ENCODE measurements at places on chromosomes 11 and 22.
A peak's percentile ranks its signal among the peaks of the same experiment; 100 is the strongest.

DNA sequence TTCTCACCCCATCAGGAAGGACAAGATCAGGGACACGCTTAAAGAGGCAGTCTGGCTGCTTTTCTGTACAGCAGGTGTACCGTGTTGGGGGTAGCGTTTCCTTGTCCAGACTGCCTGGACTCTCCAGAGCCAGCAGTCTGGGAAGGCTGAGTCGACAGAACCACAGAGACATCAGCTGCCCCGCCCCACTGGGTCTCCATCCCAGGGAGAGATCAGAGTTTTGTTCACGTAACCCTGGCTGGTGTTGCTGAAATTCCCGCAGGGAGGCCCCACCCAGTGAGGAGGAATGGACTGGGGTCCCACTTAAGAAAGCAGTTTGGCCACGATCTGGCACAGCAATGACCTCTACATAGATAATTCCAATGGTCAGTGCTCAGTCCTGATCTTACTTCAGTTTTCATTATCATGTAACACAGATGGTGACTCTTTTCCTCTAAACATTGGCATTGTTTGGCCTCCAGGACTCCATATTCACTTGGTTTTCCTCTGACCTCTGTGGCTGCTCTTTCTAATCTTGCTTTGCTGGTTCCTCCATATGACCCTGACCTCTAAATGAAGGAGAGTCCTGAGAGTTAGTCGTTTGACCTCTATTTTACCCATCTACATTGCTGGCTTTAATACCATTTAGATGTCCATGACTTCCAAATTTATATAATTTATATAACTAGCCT lies 89.6 kb upstream of the LRRC55 start:
- DNase-seq = no peak

GRCh38 chr11:1896468-1896867 lies 4.8 kb upstream of the PRR33 start:
- no peak for DNase-seq

- DNase-seq = no peak
These were observed 651.2 kb downstream of the CNTN5 start for GRCh38 chr11:99671808-99672409.

GRCh38 chr22:41062146-41062545 lies 30.2 kb upstream of the EP300 start:
- no peak for DNase-seq

GRCh38 chr11:35193767-35194166 lies 54.8 kb downstream of the CD44 start:
- DNase-seq = no peak

DNA sequence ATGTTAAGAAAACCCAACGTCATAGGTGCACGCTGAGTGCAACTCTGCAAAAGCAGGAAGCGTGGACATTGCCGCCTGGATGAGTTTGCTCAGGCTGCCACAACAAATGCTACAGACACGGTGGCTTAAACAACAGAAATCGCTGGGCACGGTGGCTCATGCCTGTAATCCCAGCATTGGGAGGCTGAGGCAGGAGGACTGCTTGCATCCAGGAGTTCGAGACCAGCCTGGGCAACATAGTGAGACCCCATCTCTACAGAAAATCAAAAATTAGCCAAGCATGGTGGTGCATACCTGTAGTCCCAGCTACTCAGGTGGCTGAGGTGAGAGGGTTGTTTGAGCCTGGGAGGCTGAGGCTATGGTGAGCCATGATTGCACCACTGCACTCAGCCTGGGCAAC lies 13.4 kb upstream of the PGA3 start:
- no peak for DNase-seq

DNA sequence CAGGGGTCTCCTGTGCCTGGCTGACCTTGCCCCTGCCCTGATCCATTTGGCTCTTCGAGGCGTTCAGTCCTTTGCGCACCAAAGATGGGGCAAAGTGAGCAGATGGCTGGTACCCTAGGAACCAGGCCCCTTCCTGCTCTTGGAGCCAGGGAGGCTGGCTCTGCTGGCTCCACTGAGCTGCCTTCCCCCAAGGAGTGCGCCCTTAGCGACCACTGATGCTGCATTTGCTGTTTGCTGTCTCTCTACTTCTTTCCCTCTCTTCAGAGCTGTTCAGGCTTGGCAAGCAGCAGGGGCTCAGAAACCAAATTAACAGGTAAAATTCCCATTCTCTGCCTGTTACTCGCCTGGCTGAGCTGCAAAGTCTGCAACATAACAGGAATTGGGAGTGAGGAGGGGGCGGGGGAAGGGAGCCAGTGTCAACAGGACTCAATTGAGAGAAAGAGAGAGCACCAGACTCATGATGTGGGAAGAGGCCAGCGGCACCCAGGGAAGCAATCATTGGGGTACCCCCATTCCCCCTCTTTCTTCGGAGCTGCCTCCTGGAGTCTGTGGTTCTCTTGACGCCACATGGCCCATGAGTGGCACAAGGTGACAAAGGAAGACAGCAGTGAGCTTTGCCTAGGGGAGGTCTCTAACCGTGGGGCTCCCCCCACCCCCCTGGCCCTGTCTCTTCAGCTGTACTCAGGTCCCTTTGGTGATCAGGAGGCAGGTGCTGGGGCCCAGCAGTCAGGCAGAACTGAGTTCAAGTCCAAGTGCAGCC lies 102.3 kb downstream of the TP53I11 start:
- no peak for DNase-seq

DNA sequence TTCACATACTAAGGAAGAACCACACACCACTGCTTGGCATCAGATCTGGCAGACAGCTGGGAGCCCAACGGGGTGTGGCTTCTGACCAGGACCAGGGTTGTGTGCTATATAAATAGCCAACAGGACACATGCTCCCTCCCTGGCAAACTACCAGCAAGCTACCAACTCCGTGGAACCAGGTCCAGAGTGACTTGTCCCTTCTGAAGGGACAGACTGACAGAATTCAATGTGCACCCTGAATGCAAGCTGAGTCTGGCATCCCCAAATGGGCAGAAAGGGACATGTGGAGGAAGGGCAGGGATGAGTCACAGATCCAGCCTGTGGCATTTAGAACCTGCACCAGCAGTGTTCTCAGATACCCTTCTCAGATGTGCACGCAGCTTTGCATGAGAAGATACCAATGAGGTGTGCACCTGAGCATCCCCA lies 92.9 kb downstream of the MICAL3 start:
- DNase-seq = no peak

- no peak for DNase-seq
These were observed 52.5 kb upstream of the SUSD2 start for GRCh38 chr22:24128631-24129262.

DNA sequence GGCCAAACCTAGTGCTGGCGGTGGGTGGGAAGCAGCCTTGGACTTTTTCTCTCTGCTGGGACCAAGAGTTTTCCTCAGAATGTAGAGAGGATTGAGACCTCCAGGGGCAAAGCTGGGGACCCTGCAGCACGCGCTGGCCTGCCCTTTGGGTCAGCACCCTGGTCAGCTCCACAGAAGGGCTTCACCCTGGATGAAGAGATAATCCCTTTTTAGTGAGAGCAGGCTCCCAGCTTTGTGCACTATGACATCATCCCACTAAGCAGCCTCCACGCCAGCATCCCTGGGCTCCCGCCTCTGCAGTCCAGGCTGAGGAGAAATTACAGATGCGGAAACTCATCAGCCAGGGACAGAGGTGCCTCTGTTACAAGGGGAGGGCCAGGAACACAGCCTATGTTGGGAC lies 23.5 kb downstream of the DRICH1 start:
- no peak for DNase-seq

DNA sequence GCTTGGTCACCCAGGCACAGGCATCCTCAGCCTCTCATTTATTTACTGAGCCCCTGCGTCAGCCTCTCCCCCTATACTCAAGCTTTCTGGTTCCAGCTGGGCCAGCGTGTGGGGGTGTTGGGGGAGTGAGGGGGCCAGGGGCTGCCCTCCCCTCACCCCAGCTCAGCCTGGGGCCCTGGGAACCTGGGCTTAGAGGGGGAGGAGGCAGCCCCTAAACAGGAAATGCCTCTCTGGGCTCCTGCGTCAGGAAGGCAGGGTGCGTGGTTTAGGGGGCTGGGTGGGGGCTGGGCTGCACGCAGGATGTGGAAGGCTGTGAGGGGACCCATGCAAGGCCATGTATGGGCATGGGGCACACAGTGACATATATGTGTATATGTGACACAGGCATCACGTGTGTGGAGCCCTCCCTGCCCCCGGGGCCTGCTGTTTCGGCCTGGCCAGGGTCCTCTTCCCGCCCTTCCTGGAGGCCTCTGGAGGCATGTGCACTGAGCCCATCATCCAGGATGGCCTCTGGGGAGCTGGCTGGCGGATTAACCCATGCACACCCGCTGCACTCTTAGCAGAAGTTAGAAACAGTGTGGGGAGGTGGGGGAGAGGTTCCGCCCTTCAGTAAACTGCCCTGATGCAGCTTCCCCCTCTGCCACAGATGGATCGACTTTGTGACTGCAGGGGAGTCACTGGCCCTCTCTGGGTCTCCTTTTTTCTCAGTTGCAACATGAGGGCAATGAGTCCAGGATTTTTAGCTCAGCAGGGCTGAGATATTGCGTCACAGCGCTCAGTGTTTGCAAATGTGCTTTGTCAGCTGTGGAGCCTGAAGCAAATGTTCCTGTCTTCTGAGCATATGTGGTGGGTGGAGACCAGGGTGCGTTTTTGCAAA lies 1.1 kb upstream of the CD248 start:
- DNase-seq = peak; percentile 26

- no peak for DNase-seq
These were observed 15.0 kb downstream of the ROBO3 start for GRCh38 chr11:124880290-124880611.

DNA sequence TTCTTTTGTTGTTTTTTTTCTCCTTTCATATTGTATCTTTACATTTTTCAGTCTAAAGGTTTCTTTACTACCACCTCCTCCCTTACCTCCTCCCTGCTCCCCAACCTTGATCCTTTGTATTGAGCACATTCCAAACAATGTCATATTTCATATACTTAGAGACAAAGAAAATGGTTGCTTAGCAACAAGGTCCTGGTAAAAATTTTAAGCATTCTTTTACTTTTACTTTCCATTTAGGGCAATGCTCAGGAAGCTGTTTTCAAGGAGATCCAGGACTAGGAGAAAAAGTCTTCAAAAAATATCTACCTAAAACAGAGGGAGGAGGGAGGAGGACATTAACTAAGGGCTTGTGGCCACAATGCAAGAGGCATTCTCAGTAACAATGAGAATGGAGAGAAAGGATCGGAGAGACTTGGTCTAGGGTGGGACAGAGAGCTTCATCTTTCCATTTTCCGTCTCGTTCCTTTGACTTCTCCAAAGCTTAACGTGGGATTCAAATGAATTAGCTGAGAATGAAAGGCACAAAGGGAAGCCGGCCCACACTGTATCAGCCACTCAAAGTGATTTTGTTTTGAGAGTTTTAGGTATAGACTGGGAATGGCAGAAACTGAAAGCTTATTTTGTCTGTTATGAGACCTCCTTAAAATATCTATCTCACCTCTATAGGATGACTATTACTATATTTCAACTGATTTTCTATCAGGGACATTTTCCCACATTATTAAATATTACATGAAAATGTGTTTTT lies 455.7 kb downstream of the RAB38 start:
- no peak for DNase-seq

DNA sequence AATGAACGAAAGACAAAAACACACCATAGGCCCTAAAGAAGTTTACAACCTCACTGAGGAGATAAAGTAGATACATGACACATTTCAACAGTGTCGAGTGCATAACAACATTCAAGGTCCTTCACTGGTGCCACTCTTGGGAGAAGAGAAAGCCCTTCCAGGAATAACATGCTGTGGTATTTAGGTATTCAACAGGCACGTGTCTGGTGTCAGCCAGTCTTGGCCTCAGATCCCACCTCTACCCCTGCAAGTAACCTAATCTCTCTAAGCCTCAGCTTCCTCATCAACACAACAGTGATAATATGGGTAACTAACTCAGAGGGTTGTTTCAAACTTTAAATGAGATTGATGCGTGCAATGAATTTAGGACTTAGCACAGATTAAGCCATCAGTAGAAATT lies 235.0 kb upstream of the ZC3H12C start:
- DNase-seq = no peak

DNA sequence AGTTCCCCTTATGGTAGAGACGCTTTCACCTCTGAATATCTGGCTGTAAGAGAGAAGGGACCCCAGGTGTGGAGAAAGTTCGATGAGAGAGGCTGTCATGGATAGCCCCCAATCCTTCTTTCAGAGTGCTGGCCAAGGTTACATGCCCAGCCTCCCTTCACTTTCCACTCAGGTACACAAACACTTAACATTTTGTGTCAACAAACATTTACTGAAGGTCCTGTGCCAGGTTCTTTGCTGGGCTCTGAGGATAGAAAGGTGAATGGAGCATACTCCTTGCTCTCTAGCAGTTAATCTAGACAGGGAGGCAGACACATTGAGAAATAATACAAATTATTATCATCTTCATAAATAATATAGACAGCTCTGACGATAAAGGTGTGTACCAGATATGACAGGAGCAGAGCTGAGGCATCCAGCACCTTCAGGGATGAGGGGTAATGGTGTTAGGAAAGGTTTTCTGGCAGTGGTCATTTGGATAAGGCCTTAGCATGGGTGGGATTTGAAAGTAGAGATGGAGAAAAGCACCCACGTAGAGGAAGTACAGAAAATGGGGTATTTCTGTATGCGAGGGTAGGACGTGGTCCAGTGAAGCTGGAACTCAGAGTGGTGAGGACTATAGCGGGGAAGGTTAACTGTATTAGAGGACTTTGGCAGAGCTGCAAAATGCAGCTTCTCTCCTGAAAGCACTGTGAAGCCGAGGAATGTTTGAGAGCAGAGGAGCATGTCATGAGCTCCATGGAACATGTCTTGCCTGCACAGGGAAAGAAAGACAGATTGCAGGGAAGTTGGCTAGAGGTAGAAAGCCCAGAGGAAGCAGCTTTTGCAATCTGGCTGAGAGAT lies 19.6 kb downstream of the PPFIBP2 start:
- DNase-seq = no peak

DNA sequence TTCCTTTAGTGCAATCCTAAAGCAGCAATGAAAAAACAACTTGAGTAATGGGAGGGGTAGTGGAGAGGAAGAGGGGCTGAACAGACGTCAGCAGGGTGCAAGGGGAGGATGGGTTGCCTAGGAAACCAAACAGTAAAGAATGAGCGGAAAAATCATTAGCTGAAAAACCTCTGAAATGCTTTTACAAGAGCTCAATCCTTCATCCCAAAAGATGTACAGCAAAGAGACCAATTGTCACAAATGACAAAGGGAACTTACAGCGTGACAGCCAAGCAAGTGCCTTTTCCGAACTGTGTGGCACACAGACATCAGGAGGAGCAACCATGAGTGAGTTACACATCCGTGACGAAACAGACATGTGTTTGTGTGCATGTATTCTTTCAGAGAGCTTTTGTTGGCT lies 104.6 kb downstream of the SIK3 start:
- DNase-seq = no peak

DNA sequence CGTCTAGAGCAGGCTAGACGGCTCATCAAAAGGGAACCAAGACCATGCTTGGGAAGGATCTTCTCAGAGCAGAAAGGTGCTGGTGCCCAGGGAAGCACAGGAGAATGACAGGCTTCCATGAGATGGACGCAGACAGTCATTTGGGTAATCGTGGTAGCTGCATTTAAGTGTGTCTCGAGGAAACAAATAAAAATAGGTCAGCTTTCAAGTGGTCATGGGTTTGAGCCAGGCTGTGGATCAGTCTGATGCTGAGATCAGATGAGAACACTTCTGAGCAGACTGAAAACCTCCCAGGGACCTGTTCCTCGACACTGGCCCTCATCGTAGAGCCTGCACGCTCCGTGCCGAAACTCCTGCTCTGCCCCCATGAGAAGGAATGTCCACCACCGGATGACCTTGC lies 4.7 kb downstream of the CARS1 start:
- no peak for DNase-seq
